Activated CD8-positive, alpha-beta memory T cell treated with anti-CD3 and anti-CD28 coated beads, Interleukin-2, amount 10 ng/mL, durations not matched to agents 7 days and 5 days (primary cell): ENCODE measurements at places on chromosomes 2 and 18.

DNA sequence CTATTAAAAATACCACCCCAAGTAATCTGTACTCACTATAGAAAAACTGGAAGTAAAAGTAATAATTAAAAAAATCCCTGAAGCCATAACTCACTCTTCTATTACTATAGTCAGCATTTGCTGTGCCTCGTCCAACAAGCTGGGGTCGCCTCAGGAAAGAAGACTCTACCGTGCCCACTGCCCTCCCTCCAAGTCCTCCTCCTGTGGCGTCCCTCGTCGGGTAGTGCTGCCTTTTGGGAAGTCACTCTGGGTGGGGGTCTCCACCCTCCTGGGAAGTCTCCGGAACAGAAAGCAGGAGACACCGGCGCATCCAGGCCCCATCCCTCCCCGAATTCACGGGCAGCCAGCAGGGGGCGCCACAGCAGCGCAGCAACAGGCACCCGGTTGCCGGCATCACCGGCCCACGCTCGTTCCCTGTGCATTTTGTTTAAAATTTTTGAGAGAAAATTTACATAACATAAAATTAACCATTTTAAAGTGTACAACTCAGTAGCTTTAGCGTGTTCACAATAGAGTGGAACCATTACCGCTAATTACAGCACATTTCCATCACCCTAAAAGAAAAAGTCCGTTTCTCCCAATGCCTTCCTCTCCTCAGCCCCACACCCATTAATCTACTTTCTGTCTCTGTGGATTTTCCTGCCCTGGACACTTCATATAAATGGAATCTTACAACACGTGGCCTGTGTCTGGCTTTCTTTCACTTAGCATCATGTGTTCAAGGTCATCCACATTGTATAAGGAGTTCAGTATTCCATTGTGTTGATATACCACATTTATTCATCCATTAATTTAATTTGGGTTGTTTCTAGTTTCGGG is 62.2 kb downstream of the ADNP2 start:
- peak; percentile 69 for DNase-seq

GRCh38 chr2:163471947-163472346 is 263.9 kb downstream of the FIGN start:
- no peak for DNase-seq

- no peak for DNase-seq
Measured at GRCh38 chr18:58991167-58991798, 126.6 kb downstream of the ZNF532 start.

DNA sequence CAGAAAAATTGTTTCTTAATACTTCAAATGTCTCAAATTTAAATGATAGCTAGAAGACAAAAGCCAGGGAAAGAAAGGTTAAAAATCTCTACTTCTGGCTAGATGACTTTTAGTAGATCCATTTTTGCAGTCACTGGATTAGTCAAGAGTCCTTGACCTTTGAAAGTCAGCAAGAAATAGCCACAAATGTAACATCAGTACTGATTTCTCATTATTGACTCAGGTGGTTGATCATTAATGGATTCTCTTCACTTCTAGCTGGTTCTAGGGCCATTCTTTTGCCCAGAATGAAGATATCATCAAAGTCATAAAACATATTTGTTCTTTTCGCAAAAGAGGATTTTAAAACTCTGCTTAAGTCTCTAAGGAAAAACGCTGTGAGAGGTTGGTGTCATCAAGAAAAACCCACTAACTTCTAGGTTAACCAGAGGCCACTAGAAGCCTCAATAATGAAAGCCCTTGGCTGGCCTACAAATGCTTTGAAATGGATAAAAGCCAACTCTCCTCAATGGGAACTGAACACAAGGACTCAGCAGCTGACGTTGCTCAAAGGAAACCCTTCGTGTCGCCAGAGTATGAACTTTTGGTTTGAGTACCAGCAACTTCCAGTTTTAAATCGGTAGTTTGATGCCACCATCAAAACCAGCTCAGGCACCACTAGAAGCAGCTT is 66.3 kb downstream of the IRS1 start:
- DNase-seq = no peak

DNA sequence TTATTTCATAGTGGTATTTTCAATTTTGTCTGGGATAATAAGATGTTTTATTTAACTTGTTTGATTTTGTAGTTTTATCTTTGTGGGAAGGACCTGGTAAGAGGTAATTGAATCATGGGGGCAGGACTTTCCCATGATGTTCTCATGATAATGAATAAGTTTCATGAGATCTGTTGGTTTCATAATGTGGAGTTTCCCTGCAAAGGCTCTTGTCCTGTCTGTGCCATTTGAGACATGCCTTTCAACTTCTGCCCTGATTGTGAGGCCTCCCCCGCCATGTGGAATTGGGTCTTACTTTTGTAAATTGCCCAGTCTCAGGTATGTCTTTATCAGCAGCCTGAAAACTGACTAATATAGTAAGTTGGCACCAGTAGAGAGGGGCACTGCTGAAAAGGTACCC is 77.8 kb upstream of the ARHGAP15 start:
- no peak for DNase-seq

- DNase-seq = no peak
Measured at GRCh38 chr2:177429688-177430325, 37.2 kb downstream of the AGPS start.

DNA sequence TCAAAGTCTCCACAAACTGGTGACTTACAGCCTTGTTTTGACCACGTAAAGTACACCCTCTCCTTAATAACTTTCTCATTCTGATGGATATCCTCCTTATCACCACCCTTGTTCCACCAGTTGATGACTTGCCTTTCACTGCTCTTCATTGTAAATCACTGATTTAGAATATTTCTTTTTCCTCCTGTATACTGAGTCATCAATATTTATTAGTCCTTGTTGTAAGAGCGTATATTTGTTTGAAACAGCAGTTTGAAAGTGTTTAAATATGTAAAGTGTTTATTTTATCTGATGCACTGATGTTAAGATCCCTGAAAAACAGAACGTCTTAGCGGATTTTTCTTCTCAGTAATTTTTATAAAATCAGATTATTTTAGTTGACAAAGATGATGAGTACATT is 34.2 kb upstream of the DYSF start:
- DNase-seq = no peak

DNA sequence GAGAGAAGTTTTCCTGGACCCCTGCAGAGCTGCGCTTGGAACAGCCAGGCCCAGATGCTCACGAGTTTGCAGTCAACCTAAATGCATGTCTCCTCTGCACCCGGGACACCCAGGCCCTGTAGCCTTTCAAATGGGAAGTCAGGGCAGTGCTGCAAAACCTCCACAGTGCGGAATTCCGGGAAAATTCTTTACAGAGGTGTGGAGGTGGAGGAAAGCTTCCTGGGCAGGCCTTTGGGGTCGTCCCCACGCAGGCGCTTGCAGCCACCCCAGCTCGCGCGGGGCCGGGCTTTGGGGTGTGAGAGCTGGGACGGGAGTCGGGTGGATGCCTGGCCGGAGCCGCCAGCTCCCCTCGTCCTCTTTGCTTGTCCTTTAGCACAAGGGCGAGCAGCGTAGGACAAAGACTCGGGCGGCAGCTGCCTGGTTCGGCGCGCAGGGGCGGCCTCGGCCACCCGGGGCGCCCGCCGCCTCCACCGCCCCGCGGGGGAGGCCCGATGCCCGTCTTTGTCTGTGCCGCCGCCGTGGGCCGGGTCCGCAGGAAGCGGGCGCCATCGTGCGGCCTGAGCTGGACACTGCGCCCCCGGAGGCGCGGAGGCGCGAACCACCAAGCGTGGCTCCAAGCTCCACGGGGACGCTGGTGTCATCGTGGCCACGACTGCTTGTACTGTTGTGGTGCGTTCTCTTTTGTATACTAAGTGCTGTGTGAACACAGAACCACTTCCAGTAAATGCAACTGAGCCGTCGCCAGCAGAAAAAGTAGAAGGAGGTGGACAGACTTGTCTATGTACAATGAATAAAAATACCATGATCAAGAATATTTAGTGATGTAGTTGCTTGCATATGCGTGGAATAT is 28.2 kb upstream of the BCL11A start:
- peak; percentile 68 for DNase-seq

- no peak for DNase-seq
Measured at GRCh38 chr2:132974467-132975095, 304.6 kb upstream of the LYPD1 start.

DNA sequence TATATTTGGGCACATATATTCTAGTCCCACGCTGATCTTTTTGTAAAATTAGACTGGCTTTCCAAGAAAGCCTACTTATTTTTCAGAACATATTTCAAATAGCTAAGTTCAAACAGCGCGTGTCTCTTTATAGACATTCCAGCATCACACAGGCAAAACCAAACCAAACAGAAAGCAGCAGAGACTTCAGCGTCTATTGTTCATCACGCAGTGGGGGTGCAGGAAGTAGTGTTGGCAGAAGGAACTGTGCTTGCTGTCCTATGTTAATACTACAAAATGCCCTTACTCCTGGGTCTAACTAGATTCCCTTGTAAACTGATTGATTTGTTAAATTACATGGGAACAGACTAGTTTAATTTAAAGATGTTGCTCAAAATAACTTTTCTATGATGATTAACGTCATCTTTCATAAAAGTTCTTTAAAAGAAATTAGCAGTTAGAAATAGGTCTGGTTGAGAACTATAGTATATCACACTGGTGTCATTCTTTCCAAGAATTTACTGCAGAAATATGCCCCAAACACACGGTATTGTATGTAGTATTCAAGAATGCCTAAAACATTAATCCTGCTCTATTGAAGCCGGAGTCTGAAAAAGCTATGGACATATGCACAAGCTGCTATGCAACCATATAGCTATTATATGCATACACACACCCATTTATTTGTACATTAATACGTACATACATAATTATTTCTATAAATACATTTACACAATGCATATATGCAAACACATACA is 436.3 kb downstream of the CBLN2 start:
- DNase-seq = no peak

GRCh38 chr2:96209011-96209728 is 543 bp upstream of the STARD7 start:
- no peak for DNase-seq

DNA sequence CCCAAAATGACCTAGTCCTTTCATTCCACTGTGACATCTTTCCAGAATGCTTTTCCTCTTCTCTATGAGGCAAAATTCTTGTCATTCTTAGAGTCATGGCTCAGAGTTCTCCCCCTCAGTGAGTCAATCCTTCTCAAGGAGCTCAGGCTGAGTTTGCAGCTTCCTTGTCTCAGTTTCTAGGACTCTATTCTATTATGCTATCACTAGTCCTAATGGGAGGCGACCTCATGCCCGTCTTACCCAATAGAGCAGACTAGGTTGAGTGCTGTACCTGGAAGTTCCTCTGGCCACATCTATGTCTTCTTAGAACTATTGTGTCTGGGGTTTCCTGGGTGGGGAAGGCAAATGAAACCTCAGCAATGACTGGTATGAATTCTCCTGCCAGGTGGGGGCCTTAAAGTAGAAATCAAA is 51.5 kb downstream of the HAUS1 start:
- DNase-seq = peak; percentile 87
